Spleen (tissue), 13 donors: ENCODE measurements at places on chromosomes 2 and 18.
A peak's percentile ranks its signal among the peaks of the same experiment; 100 is the strongest.

DNA sequence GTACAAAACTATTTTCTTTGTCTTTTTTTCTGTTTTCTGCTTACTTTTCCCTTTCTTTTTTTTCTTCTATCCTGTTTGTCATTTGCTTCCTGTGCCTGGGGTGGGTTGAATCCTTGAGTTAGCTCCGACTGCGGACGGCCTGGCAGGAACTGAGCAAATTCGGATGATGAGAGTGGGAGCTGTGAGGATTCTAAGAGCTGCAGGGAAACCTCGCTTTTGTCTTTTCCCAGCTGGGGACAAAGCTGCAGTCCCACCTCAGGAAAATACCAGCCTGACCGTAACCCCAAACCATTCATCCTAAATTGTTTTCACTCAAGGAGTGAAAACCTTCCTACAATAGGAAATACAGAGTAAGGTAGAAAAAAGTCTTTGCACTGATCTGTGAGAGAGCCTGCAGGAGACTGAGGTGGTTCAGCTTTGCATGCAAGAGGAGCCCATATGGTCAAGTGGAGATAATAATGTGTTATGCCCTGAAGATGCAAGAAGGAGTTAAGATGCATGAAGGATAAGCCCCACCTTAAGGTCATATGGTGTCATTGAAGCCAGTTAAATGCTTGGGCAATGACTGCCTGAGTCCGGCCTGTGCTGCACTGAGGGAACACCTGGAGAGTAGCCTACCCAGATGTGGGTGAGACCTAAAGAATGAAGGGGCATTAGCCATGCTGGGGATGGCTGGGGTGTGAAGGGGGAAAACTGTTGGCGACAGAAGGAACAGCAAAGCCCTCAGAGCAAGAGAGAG lies 31.7 kb upstream of the ARL4C start:
- H3K4me1 ChIP-seq, result no peaks in the 10 kb centered on the region
- no peak overlapping the region for H3K27ac ChIP-seq
- no peaks in the 10 kb centered on the region for H3K27me3 ChIP-seq
- no peaks in the 10 kb centered on the region for H3K36me3 ChIP-seq
- no peak overlapping the region for H3K4me3 ChIP-seq

DNA sequence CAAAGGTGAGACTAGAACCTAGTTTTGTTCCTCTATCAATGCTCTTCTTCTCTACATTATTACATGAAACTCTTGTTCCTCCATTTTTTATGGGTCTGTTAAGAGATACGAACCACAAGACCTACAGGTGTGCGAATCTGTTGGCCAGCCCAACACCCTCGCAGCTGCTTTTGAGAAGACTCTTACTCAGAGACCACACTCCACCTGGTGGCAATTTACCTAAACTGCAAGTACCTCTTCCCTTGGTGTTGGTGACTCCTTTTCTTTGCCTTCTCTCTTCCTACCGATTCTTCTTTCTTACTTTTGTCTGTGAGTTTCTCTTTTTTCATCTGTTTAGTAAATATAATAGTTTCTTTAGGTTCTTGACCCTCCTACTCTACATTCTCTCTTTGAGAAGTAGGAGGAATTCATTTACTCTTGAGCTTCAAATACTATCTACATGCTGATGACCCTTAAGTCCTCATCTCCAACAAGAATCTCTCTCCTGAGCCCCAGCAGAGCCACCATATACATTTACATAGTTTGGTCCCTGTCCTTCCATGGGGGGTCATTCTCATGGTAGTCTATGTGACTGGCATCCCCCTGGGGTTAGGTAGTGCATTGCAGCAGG lies 81.8 kb upstream of the GAREM1 start:
- H3K27me3 ChIP-seq, result no peaks in the 10 kb centered on the region
- H3K27ac ChIP-seq, result no peak overlapping the region
- no peak overlapping the region for H3K4me3 ChIP-seq
- no peaks in the 10 kb centered on the region for H3K4me1 ChIP-seq
- H3K36me3 ChIP-seq, result no peaks in the 10 kb centered on the region
- DNase-seq, result no peak

DNA sequence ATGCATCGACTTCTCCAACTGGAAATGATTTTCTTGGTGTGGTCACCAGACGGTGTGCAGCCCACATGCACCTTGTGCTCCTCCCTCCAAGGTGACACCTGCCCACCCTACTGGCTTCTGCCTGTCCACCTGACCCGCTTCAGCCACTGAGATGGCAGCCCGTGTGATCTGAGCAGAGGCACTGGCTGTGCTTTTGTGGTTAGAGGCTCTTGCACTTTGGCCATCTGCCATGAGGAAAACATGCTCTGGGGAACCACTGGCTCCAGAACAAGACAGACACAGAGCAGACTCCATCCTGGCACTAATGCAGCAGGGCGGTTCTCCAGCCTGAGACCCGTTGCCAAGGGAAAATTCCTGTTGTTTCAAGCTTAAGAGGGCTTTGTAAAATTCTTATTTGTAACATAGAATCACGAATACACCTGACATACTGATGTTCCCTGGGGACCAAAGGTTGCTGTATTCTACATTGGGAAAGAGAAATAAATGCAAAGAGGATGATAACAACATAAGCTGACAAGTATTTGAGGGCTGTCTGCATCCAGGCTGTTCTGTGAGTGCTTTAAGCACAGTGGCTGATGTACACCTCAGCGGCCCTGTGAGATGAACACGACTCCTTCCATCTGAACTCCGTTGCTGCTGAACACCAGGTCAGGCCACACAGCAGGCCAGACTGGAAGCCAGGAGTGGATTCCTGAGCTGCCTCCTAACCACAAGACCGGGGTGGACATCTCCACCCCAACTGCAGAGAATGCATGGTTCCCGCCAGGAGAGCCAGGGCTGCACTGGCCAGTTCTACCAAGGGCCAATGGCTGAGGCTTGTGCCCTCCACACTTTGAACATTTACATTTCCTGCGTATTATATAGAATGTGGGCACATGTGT lies 820.4 kb downstream of the GALR1 start:
- no peaks in the 10 kb centered on the region for H3K4me1 ChIP-seq
- H3K27me3 ChIP-seq, result no peaks in the 10 kb centered on the region
- DNase-seq, result no peak
- no peaks in the 10 kb centered on the region for H3K36me3 ChIP-seq
- H3K4me3 ChIP-seq, result no peak overlapping the region

DNA sequence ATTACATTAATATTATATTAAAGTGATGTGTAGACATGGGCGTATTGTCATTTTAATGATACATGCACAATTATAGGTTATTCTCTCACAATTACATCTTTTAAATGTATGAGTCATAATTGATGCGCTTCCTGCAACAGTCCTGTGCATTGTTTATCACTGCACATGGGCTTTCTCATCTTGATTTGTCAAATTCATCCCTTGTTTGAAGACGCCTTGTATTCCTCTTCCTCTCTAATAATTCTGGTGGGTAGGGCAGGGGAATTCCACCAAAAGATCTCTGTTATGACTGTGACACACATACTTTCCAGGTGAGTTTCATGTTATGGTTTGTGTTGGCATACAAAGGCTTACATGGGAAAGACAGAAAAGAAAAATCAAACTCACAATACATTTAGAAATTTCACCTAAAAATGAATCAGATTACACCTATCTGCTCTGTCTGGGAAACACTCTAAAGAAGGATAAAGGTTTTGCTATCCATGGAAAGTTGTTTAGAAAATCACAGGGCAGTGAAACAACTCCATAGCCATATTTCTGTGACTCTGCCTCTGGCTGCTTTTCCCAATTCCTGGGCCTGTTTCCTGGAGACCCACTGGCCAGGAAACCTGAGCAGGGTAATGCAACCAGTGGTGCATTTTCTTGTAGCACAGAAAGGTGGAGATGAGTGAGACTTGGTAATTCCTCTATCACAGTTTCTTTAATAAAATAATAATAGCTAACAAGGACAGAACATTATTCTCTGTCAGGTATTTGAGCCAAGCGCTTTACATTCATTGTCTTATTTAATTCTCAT lies 13.2 kb downstream of the SLC9A2 start:
- no peaks in the 10 kb centered on the region for H3K4me1 ChIP-seq
- H3K4me3 ChIP-seq, result no peak overlapping the region
- H3K27me3 ChIP-seq, result no peaks in the 10 kb centered on the region
- H3K27ac ChIP-seq, result no peak overlapping the region

DNA sequence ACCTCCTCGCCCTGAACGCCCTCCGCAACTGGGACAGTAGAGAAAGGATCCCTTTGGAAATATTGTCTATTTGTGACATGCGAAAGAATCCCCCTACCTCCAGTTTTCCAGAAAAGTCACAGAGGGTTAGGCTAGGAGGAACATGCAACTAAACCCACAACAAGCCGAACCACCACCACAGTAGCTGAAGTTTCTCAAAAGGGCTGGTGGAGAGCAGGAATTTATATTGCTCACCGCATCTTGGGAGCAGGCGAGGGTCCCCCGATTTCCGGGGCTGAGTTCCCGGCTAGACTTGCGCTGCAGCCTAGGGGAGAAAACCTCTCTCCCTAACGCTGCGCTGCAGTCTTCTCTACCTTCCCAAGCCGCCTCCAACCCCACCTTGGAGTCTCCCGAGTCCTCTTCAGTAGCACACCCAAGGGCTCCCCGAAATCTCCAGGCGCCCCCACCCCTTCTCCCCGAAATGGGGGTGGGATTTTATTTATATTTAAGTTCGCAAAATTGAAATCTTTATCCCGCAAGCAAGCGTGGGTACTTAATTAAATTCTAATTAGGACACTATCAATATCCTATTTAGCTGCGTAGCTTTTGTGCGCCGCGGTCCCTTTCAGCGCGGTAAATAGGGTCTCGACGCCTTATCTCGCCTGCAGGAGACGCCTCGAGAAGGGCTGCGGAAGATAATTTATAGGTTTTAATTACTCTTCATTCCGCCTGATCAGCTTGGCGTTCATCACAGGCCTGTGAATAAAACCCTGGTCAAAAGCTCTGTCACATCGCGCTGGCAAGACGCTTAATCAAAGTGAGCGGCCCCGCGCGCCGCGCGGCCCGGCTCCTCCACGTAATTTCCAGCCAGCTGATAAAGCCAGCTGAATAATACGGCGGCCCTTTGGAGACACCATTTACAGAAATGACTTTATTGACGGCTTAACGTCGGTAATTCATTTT lies 2.0 kb upstream of the EN1 start:
- H3K27ac ChIP-seq, result no peak overlapping the region
- H3K36me3 ChIP-seq, result no peaks in the 10 kb centered on the region
- peaks cover 76% of the 10 kb centered on the region for H3K4me1 ChIP-seq
- H3K27me3 ChIP-seq, result peaks cover 99% of the 10 kb centered on the region
- DNase-seq, result no peak
- H3K4me3 ChIP-seq, result no peak overlapping the region

- no peak for DNase-seq
- no peaks in the 10 kb centered on the region for H3K27me3 ChIP-seq
- H3K4me1 ChIP-seq, result peaks cover 77% of the 10 kb centered on the region
- H3K27ac ChIP-seq, result peak overlapping the region; percentile 55
- no peaks in the 10 kb centered on the region for H3K36me3 ChIP-seq
- no peak overlapping the region for H3K4me3 ChIP-seq
Measured at GRCh38 chr2:36371070-36371874, 15.7 kb downstream of the CRIM1 start.

DNA sequence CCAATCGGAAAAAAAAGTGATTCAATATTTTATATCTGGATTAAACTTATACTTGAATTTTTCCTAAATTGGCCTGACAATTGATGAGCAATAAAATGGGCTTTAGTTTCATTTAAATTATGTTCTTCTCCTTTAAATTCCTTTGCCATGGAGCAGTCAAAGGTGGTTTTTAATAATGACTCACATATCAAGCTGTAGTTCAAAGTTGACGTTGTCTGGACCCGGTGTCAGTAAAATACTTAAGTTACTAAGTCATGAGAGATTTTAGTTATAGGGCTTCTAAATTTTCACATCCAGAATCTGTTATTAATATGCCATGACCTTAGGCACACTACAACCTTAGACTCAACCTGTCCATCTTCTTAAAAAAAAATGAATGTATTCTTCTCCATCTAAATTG lies 62.5 kb downstream of the CDH2 start:
- no peak overlapping the region for H3K27ac ChIP-seq
- no peak for DNase-seq
- no peak overlapping the region for H3K4me3 ChIP-seq
- H3K36me3 ChIP-seq, result no peaks in the 10 kb centered on the region
- no peaks in the 10 kb centered on the region for H3K27me3 ChIP-seq

GRCh38 chr18:49988733-49989132 lies 175.4 kb upstream of the ACAA2 start:
- no peak for DNase-seq
- H3K36me3 ChIP-seq, result no peaks in the 10 kb centered on the region
- H3K27me3 ChIP-seq, result no peaks in the 10 kb centered on the region
- no peaks in the 10 kb centered on the region for H3K4me1 ChIP-seq
- H3K4me3 ChIP-seq, result no peak overlapping the region

GRCh38 chr2:26738481-26738880 lies 25.6 kb upstream of the SLC35F6 start:
- H3K4me3 ChIP-seq, result no peak overlapping the region
- H3K27ac ChIP-seq, result no peak overlapping the region
- no peaks in the 10 kb centered on the region for H3K27me3 ChIP-seq
- no peaks in the 10 kb centered on the region for H3K36me3 ChIP-seq

DNA sequence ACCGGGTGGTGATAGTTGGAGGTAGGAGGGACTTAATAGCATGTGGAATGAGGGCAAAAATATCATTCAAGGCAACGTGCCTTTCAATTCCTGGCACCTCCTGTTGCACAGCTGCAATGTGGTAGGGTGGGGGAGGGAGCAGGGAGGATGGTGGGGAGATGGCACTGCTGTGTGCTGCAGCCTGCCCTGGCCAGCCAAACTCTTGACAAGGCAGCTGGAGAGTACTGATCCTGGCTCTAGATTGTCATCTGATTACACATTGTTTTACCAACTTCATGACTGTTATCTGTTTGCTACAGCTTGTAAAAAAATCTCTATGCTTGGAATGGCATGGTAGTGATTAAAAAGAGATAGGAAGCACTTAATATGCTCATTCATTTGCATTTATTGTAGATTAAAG lies 47.7 kb downstream of the PLCL1 start:
- H3K27me3 ChIP-seq, result no peaks in the 10 kb centered on the region
- H3K36me3 ChIP-seq, result no peaks in the 10 kb centered on the region
- no peaks in the 10 kb centered on the region for H3K4me1 ChIP-seq
- no peak for DNase-seq
- no peak overlapping the region for H3K27ac ChIP-seq

- H3K4me3 ChIP-seq, result peak overlapping the region; percentile 86
- H3K27me3 ChIP-seq, result no peaks in the 10 kb centered on the region
- DNase-seq, result no peak
- H3K36me3 ChIP-seq, result peaks cover 67% of the 10 kb centered on the region
- H3K27ac ChIP-seq, result peak overlapping the region; percentile 96
Measured at GRCh38 chr2:85324639-85325465, 2.9 kb downstream of the TGOLN2 start.

DNA sequence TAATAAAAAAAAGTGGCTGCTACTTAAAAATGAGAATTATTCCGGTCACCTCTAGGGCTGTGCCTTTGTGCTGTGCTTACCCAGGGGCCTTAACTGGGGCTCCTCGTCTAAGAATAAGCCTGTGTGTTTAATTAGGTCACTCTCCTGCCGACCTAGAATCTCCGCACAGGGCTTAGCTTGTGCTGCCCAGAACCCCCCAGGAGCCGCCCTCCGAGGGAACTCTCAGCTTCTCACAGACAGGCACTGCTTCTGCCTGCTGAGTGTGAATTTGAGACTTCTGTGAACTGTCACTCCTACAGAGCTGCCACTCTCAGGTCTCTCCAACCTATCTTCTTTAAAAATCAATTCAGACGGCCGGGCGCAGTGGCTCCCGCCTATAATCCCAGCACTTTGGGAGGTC lies 11.9 kb upstream of the NT5DC4 start:
- peaks cover 60% of the 10 kb centered on the region for H3K4me1 ChIP-seq
- peak overlapping the region; percentile 89 for H3K27ac ChIP-seq
- H3K27me3 ChIP-seq, result no peaks in the 10 kb centered on the region
- H3K4me3 ChIP-seq, result no peak overlapping the region
- DNase-seq, result no peak
